Stimulated activated CD8-positive, alpha-beta memory T cell treated with anti-CD3 and anti-CD28 coated beads, Interleukin-7, amount 100 ng/mL, for 48 hours (primary cell): ENCODE measurements at places on chromosomes 4 and X.

DNA sequence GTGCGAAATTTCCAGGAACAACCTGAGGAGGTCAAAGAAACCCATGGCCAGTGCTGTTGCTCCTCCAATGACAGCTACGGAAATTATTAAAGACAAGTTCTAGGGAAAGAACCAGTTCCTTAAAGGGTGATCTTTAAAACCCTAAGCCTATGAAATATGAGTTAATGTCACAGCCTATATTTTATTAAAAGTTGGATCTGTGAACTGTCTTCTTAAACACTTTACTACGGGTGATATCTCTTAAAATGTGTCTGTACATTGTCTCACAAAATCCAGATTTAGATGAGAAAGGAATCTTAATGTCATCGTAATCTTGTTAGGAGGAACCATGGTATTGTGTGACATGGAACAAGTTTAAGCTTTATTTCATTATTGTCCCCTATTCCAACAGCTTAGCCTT, 46.3 kb upstream of the VCX3B start:
- no peak for DNase-seq

DNA sequence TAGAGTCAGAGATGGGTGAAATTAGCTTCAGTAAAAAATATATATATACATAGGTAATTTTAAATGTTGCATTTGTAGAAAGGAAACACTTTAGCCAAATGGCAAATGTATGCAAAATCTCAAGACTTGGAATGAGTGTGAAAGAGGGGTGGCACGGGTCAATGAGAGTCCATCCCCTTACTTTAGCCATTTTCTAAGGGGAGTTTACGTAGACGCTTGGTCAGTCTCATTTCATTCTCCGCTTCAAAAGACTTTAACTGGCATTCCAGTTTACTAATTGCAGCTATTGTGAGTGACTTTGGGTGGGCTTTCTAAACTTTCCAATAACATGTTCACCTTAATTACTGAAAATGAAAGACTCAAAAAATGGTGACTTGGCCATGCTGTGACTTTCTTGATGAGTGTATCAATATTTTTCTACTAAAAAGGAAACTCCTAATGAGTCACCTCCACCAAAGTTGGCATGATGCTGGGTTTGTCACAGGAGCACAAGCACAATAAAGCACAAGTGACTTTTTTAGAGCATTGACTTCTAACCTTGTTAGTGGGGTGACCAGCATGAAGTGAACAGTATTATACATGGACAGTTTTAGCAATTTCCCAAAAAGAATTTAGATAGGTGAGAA, 356.0 kb upstream of the RASGEF1B start:
- peak; percentile 17 for DNase-seq

DNA sequence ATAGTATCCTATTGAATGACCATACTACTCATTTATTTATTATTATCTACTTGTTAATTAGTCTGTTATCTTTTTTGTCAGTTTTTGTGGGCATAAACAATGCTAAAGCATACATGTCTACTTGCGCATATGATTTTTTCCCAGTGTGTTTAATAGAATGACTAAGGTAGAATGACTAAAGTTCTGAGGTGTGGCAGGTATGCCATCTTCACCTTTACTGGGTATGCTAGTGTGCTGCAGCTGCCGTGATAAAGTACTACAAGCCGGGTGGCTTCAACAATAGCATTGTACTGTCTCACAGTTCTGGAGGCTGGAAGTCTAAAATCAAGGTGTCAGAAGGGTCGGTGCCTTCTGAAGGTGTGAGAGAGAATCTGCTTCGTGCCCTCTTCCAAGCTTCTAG, 19.2 kb downstream of the CD38 start:
- no peak for DNase-seq

GRCh38 chrX:19658030-19658429, 142.7 kb upstream of the MAP3K15 start:
- DNase-seq = no peak

- no peak for DNase-seq
Measured at GRCh38 chr4:25881193-25881592, 18.4 kb upstream of the SEL1L3 start.

DNA sequence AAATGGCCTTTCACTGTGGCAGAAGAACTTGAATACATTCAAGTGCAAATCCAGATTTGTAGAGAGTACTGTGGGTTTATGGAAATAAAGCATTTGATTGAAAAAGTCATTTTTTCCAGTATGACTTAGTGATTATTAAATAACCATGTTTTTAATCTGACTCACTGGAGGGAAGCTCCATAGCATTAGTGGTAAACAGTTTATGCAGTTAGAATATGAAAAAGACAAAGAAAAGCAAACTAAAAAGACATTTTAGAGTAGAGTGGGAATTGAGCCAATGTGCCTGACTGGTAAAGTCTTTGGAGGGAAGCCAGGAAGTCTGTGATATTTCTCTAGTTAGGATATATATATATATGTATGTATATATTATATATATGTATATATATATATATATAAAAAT, 53.4 kb downstream of the FAT4 start:
- DNase-seq = no peak

DNA sequence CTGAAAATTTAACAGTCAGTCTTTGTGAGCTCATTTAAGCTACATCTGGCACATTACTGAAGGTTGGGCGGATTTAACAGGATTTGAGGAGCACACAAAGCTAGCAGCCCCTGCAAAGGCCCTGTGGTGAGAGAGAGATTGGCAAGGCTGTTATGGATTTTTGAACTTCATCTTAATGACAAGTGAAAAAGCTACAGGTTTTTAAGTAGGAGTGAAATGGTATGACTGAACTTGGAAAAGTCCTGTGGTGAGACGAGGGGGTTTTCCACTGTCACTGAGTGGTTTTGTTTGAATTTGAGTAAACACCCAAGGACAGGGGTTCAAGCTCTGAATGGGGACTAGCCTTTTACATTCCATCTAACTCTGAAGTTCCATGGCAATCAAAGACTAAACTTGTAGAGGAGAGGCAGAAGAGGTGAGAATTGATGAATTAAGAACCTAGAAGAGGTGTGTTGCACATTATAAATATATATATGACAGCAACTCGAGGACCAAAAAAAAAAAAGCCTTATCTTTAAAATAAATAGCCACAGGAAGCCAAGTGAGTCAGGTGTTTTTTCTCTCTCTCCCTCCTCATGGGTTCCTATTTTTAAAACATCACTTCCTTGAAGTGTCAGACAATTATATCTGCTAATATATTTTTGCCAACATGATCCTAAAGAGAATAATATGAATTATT, 47.8 kb upstream of the CLNK start:
- DNase-seq = no peak

- DNase-seq = no peak
Measured at GRCh38 chr4:169968999-169969398, 57.2 kb downstream of the MFAP3L start.

DNA sequence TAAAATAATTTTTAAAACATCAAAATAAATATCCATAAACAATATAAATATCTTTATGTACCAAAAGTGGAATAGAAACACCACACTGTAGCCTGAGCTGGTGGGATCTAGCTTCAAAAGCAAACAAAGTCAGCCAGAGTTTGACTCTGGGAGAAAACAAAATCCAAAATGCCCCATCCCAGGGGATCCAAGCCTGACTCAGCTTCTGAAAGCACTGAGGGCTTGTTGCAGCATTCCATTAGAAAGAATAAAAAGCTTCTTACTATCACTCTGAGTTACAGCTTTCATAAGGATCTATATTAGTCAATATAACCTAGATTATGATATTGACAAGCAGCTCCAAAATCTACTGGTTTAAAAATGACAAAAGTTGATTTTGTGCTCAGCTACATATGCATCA, 149.7 kb upstream of the ANKRD50 start:
- DNase-seq = no peak

DNA sequence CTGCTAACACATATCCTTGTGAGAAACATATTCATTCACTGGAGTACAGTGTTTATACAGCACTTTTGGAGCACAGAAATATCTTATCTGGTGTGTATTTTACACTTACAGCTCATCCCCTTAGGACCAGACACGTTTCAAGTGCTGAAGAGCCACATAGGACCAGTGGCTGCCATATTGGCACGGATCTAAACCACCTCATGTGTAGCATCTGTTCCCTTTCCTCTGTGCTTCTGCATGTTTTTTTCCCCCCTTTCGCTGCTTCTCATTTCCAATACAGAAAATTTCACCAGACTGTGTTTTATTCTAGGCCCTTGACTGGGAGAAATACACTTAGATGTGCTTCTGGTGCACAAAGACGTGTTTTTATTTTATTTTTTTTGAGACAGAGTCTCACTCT, 69.7 kb upstream of the RBMX start:
- no peak for DNase-seq

DNA sequence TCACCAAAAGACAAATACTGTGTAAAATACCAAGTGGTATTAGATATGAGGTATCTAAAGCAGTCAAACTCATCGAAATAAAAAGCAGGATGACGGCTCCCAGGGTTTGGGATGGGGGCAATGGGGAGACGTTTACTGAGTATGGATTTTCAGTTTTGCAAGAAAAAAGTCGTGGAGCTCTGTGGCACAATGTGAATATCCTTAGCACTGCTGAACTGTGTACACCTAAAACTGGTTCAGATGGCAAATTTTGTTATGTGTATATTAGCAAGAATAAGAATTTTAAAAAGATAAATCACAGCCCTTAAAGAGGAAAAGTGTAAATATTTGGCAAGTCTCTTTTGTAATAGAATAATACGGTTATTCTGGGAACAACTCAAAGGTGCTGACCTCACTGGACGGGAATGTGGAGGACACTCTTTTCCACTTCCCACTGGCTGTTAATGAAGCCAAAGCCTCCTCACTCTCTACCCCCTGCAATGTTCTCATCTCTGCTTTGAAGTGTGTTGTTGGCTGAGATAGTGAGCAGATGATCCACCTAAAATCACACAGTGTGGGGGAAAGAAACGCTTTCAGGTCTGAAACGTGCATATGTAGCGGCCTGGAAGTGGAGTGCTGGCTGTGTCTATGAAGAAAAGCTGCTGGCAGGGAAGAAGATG, 49.2 kb downstream of the SEL1L3 start:
- DNase-seq = no peak

DNA sequence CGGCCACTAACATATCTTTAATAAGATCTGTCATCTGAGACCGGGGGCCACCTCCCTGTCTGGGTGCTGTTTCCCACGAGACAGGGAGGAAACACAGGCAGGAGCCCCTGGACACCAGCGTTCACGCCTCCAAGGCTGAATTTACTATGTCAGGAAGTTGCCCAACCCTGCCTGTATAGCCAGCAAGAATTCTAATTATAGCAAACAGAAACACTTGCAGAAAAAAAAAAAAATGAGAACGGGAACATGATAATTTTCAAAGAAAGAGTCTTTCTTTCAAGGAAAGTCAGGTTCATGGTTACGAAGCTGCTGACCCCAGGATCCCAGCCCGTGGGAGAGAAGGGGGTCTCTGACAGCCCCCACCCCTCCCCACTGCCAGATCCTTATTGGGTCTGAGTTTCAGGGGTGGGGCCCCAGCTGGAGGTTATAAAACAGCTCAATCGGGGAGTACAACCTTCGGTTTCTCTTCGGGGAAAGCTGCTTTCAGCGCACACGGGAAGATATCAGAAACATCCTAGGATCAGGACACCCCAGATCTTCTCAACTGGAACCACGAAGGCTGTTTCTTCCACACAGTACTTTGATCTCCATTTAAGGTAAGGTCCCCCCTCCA, at the start of gene IL3RA:
Gene IL3RA (plus strand): TSS at position 455 of the 613 bp plus-strand sequence. CDS start 4,981 bp downstream, outside the sequence.
- DNase-seq = no peak

DNA sequence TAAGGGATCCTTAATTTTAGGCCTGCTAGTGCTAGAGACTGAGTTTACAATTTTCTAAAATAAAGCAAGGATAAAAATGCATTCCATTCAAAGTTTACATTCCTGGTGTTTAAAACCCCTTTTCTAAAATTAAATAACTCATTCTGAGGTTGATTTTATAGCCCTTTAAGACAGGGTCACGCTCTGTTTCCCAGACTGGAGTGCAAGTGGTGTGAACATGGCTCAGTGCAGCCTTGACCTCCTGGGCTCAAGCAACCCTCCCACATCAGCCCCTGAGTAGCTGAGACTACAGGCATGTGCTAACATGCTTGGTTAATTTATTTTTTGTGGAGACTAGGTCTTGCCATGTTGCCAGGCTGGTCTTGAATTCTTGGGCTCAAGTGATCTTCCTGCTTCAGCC, 6.8 kb upstream of the CDKL2 start:
- no peak for DNase-seq

GRCh38 chrX:49072712-49073095, 1.1 kb downstream of the PRAF2 start:
- no peak for DNase-seq

DNA sequence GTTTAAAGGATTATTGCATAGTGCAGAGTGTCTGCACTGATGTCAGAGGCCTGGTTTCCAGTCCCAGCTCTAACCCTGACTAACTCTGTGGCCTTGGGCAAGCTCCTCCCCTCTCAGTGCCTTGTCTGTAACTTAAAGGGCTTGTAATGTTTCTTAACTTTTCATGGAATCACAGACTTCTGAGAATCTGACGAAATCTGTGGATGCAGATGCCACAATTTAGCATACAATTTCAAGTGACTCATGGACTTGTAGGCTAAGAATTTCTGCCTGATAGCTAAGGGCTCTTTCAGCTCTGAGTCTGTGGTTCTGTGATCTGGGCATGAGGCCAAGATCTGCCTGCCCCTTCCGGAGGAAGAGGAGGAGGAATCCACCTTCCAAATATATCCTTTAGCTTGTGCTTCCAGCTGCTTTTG, 236.9 kb downstream of the AR start:
- no peak for DNase-seq

- no peak for DNase-seq
Measured at GRCh38 chr4:114251020-114251419, 271.6 kb upstream of the ARSJ start.

DNA sequence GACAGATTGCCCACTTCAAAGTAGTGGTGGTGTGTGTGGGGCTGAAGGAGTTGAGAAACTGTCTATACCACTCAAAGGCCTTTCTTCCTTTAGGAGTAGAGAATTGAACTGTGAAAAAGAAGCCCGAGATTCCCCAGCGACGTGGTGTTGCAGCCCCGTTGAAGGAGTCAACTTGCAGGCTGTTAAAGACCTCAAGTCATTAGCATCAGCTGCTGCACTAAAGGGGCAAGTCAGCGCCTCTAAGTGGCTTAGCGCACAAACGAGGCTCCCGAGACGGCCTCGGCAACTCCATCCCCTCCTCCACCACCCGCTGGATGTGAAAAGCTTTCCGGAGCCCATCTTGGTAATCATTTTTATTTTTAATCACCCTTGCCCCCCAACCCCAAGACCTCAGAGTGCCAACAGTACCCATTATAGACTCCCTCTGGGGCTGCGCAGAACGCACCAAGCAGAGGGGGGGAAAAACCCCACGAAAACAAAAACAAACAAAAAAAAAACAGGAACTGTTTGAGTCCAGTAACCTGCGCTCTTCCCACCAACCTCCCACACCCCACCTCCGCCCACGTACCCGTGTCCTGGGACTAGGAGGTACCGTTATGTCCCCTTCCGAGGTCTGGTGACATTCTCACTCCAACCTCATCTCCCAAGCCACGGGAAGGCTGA, 913 bp upstream of the PRDM8 start:
- DNase-seq = no peak

GRCh38 chr4:52028970-52029369, 8.8 kb upstream of the LRRC66 start:
- no peak for DNase-seq
